ENCODE measurements at places on chromosomes 5 and 9. TPM values are rescaled to one million over a fixed set of nuclear protein-coding genes. Genes with fewer than 3 reads are reported as not detected.

The PCDHB5 gene
- total RNA-seq: 7.3 TPM

DNA sequence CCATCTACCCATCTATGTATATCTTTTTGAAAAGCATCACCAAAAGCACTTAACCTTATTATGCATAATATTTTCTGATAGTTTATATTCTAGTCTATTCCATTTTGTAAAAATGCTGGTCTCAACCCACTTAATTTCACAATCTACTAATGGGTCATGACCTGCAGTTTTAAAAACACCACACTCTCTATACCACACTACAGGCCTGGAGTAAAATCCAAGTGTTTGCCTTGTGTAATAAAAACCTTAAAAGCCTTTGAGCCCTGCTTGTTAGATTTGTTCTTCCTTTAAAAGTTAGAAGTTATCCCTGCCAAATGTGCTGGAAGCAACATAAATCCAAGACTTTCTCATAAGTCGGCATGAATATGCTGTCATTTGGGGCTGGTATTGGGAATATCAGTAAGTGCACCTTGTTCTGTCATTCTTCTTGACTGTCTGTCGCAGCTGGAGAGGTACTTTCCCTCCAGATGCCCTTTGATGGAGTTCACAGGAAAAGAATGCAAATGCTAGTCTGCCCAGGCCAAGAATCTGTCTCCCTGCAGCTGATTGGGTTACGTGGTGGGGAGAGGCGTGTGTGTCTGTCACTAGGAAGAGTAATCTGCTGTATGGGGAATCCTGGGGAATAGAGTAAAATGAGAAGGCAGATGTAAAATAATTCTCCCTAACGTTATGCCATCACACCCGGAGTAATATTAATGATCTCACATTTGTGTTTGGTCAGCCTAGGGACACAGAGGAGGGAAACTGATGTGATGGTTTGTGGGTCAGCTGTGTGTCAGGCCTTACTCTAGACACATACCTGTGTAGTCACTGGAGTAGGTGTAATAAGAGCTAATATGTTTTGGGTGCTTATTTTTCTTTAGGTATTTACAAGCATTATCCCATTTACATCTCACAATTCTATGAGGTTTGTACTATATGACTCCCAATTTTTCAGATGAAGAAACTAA, 79.4 kb downstream of the ZNF366 start:
- H3K4me3 ChIP-seq: no peak overlapping the region
- H3K27ac ChIP-seq: no peak overlapping the region
- H3K36me3 ChIP-seq: no peaks in the 10 kb centered on the region
- no peak for DNase-seq

GRCh38 chr5:43312699-43313034, 545 bp downstream of the HMGCS1 start:
- peaks cover 4% of the 10 kb centered on the region for H3K36me3 ChIP-seq
- no peak for DNase-seq
- peak overlapping the region; percentile 99 for H3K4me3 ChIP-seq
- peak overlapping the region; percentile 96 for H3K27ac ChIP-seq
- H3K4me1 ChIP-seq: peaks cover 55% of the 10 kb centered on the region
- no peaks in the 10 kb centered on the region for H3K27me3 ChIP-seq

- H3K4me3 ChIP-seq: no peak overlapping the region
- peaks cover 19% of the 10 kb centered on the region for H3K4me1 ChIP-seq
- no peak overlapping the region for H3K27ac ChIP-seq
- peaks cover 6% of the 10 kb centered on the region for H3K27me3 ChIP-seq
- H3K36me3 ChIP-seq: peaks cover 13% of the 10 kb centered on the region
- no peak for DNase-seq
Observed at GRCh38 chr9:8632493-8632892, 832.9 kb upstream of the DMAC1 start.

GRCh38 chr5:157690690-157691433, 19.5 kb downstream of the C5orf52 start:
- H3K4me3 ChIP-seq: no peak overlapping the region
- H3K36me3 ChIP-seq: peaks cover 6% of the 10 kb centered on the region
- H3K27ac ChIP-seq: no peak overlapping the region

DNA sequence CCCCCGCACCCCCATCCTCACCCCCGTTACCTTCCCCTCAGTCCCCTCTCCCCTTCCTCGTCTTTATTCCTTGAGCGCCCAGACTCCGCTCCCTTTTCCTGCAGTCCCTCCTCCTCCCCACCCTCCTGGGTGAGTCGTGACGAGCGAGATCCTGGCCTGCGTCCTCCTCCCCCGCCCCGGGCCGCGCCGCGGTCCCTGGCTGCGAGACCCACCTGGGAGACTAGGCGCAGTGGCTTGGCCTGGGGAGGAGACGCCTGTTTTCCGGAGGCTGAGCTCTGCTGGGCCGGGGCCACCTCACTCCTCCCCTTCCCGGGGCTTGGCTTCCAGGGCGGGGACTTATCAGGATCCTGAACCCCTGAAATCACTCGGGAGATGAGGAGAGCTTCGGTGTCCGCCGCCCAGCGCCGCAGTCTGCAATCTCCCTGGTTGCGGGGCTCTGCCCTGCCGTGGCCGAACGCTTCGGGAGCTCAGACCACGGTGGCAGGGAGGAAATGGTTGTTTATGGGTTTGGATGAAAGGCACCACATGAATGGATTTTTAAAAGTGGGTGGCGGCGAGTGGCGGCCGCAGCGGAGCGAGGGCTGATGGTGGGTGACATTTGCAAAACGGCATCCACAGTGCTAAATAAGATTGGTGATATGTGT, 984 bp downstream of the STXBP1 start:
- H3K27me3 ChIP-seq: peaks cover 29% of the 10 kb centered on the region
- peak overlapping the region; percentile 88 for H3K27ac ChIP-seq
- H3K4me3 ChIP-seq: peak overlapping the region; percentile 97
- DNase-seq: peak; percentile 73

- no peak for DNase-seq
- no peak overlapping the region for H3K4me3 ChIP-seq
- no peak overlapping the region for H3K27ac ChIP-seq
Observed at GRCh38 chr5:91824406-91824805, 441.3 kb upstream of the ARRDC3 start.

GRCh38 chr9:11871852-11872251, 821.3 kb upstream of the TYRP1 start:
- no peak overlapping the region for H3K27ac ChIP-seq
- H3K27me3 ChIP-seq: peaks cover 20% of the 10 kb centered on the region
- H3K36me3 ChIP-seq: no peaks in the 10 kb centered on the region
- DNase-seq: no peak
- H3K4me1 ChIP-seq: no peaks in the 10 kb centered on the region
- peak overlapping the region; percentile 22 for H3K4me3 ChIP-seq
